Esophagus muscularis mucosa (tissue), 4 donors: ENCODE measurements at places on chromosomes 3 and 15. TPM values are rescaled to one million over a fixed set of nuclear protein-coding genes. Genes with fewer than 3 reads are reported as not detected.

- H3K27ac ChIP-seq: no peak overlapping the region
- no peaks in the 10 kb centered on the region for H3K36me3 ChIP-seq
- peaks cover 17% of the 10 kb centered on the region for H3K27me3 ChIP-seq
- peaks cover 22% of the 10 kb centered on the region for H3K4me1 ChIP-seq
- DNase-seq: no peak
Observed at GRCh38 chr3:50189274-50189673, 2.1 kb upstream of the GNAT1 start.

DNA sequence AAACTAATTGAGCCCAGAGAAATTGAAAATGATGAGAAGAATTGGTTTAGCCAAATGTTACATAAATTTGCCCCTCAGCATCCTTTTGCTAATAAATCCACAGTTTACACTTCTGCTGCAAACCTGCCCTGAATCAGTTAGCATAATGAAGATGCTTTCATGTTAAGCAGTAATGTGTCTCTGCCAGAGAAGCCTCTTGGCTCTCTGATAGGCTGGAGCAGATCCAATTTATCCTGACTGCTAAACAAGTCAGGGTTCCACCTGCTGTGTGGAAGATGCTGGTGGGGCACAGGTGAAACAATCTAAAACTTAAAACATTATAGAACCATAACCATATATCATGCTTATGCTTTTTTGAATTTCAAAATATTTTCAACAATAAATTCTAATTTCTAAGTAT is 946.8 kb downstream of the OTOL1 start:
- no peaks in the 10 kb centered on the region for H3K4me1 ChIP-seq
- H3K4me3 ChIP-seq: no peak overlapping the region
- H3K36me3 ChIP-seq: no peaks in the 10 kb centered on the region
- DNase-seq: no peak
- no peak overlapping the region for H3K27ac ChIP-seq

DNA sequence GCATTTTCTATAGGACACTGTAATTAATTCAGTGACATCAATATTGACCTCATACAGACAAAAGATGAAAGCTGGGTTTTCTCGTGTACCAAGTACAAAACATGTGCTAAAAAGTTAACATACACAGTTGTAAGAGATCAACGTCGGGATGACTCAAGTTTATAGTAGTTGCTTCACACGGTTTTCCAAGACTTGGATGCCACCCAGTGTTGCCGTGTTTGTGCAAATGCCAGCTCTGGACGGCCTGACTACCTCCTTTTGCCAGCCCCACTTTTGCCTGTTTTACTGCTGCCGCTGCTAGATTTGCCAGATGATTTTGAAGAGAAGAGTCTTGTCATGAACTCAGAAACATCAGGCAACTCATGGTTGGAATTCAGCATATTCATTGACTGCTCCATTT is 17.6 kb downstream of the EMC7 start:
- no peak for DNase-seq
- H3K27me3 ChIP-seq: no peaks in the 10 kb centered on the region
- H3K36me3 ChIP-seq: peaks cover 23% of the 10 kb centered on the region
- no peak overlapping the region for H3K4me3 ChIP-seq
- H3K27ac ChIP-seq: peak overlapping the region; percentile 14

GRCh38 chr3:124397088-124397487 is 333.2 kb upstream of the UMPS start:
- no peak for DNase-seq
- peaks cover 31% of the 10 kb centered on the region for H3K4me1 ChIP-seq
- no peak overlapping the region for H3K27ac ChIP-seq
- no peaks in the 10 kb centered on the region for H3K27me3 ChIP-seq
- H3K4me3 ChIP-seq: no peak overlapping the region

- DNase-seq: no peak
- H3K27ac ChIP-seq: no peak overlapping the region
- no peaks in the 10 kb centered on the region for H3K4me1 ChIP-seq
- no peaks in the 10 kb centered on the region for H3K27me3 ChIP-seq
Observed at GRCh38 chr3:65924762-65925161, 114.0 kb downstream of the MAGI1 start.

- peaks cover 13% of the 10 kb centered on the region for H3K4me1 ChIP-seq
- H3K36me3 ChIP-seq: no peaks in the 10 kb centered on the region
- no peaks in the 10 kb centered on the region for H3K27me3 ChIP-seq
Observed at GRCh38 chr3:112371569-112371968, 38.6 kb downstream of the CD200 start.

GRCh38 chr15:74431645-74432044 is 2.1 kb downstream of the SEMA7A start:
- no peak for DNase-seq
- no peaks in the 10 kb centered on the region for H3K36me3 ChIP-seq
- no peak overlapping the region for H3K4me3 ChIP-seq
- no peak overlapping the region for H3K27ac ChIP-seq
- no peaks in the 10 kb centered on the region for H3K27me3 ChIP-seq
- peaks cover 24% of the 10 kb centered on the region for H3K4me1 ChIP-seq

GRCh38 chr15:74193905-74194304 is 8.7 kb downstream of the STRA6 start:
- no peaks in the 10 kb centered on the region for H3K27me3 ChIP-seq
- DNase-seq: no peak

GRCh38 chr3:191762323-191762960 is 301.5 kb downstream of the PYDC2 start:
- no peak overlapping the region for H3K4me3 ChIP-seq
- H3K36me3 ChIP-seq: no peaks in the 10 kb centered on the region
- no peak for DNase-seq
- H3K27ac ChIP-seq: no peak overlapping the region

- DNase-seq: no peak
- no peaks in the 10 kb centered on the region for H3K27me3 ChIP-seq
- no peak overlapping the region for H3K4me3 ChIP-seq
- no peak overlapping the region for H3K27ac ChIP-seq
- H3K4me1 ChIP-seq: no peaks in the 10 kb centered on the region
- no peaks in the 10 kb centered on the region for H3K36me3 ChIP-seq
Observed at GRCh38 chr3:99532246-99532645, 106.1 kb upstream of the COL8A1 start.

DNA sequence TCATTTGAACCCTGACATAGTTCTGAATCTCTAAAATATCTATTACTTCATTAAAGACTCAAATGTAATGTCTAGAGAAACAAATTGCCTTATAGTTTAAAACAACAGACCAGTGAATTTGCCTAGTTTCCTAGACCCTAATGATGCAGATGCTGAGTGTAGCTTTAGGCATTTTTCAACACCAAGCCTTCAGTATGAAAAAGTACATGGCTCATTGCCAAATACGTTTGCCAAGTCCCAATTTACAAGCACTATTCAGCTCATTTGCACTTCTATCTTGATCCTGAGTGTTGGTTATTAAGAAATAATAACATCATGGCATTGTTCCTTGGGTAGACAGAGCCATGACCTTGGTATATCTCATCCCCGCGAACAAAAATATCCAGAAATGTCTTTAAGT is 46.8 kb downstream of the EOMES start:
- H3K36me3 ChIP-seq: no peaks in the 10 kb centered on the region
- no peak overlapping the region for H3K4me3 ChIP-seq
- H3K27me3 ChIP-seq: no peaks in the 10 kb centered on the region
- DNase-seq: no peak
- peaks cover 9% of the 10 kb centered on the region for H3K4me1 ChIP-seq

GRCh38 chr3:102031834-102032233 is 182.5 kb downstream of the NFKBIZ start:
- no peaks in the 10 kb centered on the region for H3K4me1 ChIP-seq
- no peaks in the 10 kb centered on the region for H3K36me3 ChIP-seq
- no peak overlapping the region for H3K27ac ChIP-seq
- no peak overlapping the region for H3K4me3 ChIP-seq

- no peak overlapping the region for H3K4me3 ChIP-seq
- DNase-seq: no peak
- no peaks in the 10 kb centered on the region for H3K4me1 ChIP-seq
- H3K36me3 ChIP-seq: peaks cover 27% of the 10 kb centered on the region
- H3K27ac ChIP-seq: no peak overlapping the region
Observed at GRCh38 chr3:179236669-179237301, 14.1 kb downstream of the KCNMB3 start.

GRCh38 chr15:56339594-56339993 is 25.6 kb upstream of the TEX9 start:
- H3K36me3 ChIP-seq: no peaks in the 10 kb centered on the region
- H3K27ac ChIP-seq: no peak overlapping the region
- no peak overlapping the region for H3K4me3 ChIP-seq
- H3K4me1 ChIP-seq: no peaks in the 10 kb centered on the region
- DNase-seq: no peak

DNA sequence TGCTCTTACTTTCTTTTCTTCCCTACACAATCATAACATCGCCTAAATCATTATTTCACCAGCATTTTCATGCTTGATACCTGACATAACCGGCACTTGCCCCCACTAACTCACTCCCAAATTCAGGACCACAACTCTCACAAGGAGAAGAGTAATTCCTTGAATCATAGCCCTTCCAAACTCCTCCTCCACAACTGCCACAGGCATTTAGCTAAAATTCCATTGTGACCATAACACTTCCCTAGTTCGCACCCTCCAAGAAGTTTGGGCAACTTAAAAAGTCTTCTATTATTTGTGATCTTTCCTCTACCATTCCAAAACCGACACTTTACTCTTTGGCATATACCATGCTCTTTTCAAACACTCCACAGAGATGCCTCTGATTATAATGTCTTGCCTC is 59.4 kb upstream of the XRN1 start:
- no peaks in the 10 kb centered on the region for H3K4me1 ChIP-seq
- no peaks in the 10 kb centered on the region for H3K27me3 ChIP-seq
- no peak for DNase-seq

DNA sequence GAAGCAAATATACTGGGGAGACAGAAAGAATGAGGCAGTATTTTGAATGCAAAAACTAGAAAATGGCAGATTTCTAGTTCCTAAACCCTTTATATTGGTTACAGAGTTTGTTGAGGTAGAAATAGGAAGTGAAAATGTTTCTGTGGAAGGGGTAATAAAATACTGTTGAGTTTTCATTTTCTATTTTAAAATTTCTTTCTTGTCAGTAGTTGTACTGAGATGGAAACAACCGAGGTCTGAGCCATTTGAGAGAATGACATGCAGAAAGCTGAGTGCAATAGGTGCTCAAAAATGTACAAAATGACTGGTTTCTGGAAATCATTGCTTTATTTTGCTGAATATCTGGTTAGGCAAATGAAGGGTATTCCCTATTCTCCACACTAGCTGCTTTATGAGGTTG is 361.4 kb downstream of the CHL1 start:
- H3K36me3 ChIP-seq: no peaks in the 10 kb centered on the region
- H3K4me1 ChIP-seq: no peaks in the 10 kb centered on the region
- no peak overlapping the region for H3K27ac ChIP-seq
- H3K27me3 ChIP-seq: no peaks in the 10 kb centered on the region

GRCh38 chr3:101850246-101851051 is 1.1 kb downstream of the NFKBIZ start:
- no peak for DNase-seq
- no peaks in the 10 kb centered on the region for H3K27me3 ChIP-seq
- peaks cover 5% of the 10 kb centered on the region for H3K4me1 ChIP-seq
- H3K4me3 ChIP-seq: peak overlapping the region; percentile 96
- H3K36me3 ChIP-seq: peaks cover 32% of the 10 kb centered on the region

GRCh38 chr3:193502871-193503270 is 51.8 kb downstream of the ATP13A4 start:
- H3K4me3 ChIP-seq: no peak overlapping the region
- H3K27ac ChIP-seq: no peak overlapping the region
- no peaks in the 10 kb centered on the region for H3K27me3 ChIP-seq
- no peaks in the 10 kb centered on the region for H3K4me1 ChIP-seq

DNA sequence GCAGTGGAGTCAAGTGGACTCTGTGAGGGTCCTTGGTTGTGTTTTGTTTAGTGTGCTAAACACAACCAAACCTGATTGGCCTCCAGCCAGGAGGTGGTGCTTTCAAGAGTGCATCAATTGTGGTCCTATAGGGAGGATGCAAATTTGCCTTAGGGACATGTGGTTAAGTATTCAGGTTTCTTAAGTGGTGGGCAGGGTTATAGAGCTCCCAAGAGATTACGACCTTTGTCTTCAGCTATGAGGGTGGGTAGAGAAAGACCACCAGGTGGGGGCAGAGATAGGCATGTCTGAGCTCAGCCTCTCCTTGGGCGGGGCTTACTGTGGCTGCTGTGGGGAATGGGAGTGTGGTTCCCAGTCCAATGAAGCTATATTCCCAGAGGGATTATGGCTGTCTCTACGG is 186.6 kb downstream of the SQOR start:
- no peak for DNase-seq
- H3K4me1 ChIP-seq: no peaks in the 10 kb centered on the region
- H3K27me3 ChIP-seq: no peaks in the 10 kb centered on the region
- H3K27ac ChIP-seq: no peak overlapping the region

GRCh38 chr3:161637559-161637958 is 141.0 kb downstream of the OTOL1 start:
- H3K4me1 ChIP-seq: no peaks in the 10 kb centered on the region
- no peaks in the 10 kb centered on the region for H3K27me3 ChIP-seq
- H3K4me3 ChIP-seq: no peak overlapping the region

- H3K36me3 ChIP-seq: no peaks in the 10 kb centered on the region
- no peak for DNase-seq
- no peak overlapping the region for H3K27ac ChIP-seq
- no peak overlapping the region for H3K4me3 ChIP-seq
- H3K4me1 ChIP-seq: peaks cover 5% of the 10 kb centered on the region
- H3K27me3 ChIP-seq: no peaks in the 10 kb centered on the region
Observed at GRCh38 chr15:22811640-22812039, 25.2 kb downstream of the NIPA1 start.

DNA sequence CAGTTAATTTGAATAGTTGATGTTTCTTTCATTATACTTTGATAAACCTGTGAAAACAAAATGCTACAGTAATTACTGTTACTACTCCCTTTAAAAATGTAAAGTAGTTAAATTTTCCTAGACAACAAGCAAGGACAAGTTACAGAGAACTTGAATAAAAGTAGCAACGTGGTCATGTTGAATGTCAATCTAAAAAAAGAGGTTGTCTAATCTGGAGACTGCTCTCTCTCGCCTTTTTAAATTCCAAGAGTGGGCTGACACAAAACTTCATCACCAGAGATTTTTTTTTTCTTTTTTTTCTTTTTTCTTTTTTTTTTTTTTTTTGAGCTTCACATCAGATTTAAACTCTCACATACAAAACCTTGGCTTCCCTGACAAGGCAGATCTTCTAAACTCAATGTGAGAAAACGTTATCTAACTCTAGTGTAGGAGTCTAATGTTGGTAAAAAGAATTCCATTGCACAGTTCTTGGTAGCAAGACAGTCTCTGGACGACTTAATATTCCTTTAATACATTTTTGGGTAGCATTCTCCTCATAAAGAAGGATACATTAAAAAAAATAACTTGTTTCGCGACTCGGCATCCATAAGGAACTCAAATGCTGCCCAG is 4.1 kb downstream of the FOXP1 start:
- H3K4me1 ChIP-seq: peaks cover 49% of the 10 kb centered on the region
- H3K27ac ChIP-seq: peak overlapping the region; percentile 100
- H3K4me3 ChIP-seq: peak overlapping the region; percentile 86
- no peaks in the 10 kb centered on the region for H3K27me3 ChIP-seq
- DNase-seq: no peak
- H3K36me3 ChIP-seq: peaks cover 7% of the 10 kb centered on the region

Gene CCDC54
- not detected for total RNA-seq

Gene MYLK
- 1,983 TPM for total RNA-seq

Gene NTRK3
- 1.7 TPM for total RNA-seq

Gene ZNF80
- total RNA-seq: not detected

Gene IL20RB
- total RNA-seq: 0.83 TPM

Gene SEMA5B
- total RNA-seq: 1.6 TPM

Gene XCR1
- total RNA-seq: 0.17 TPM

Gene TRPM1
- total RNA-seq: not detected

Gene P2RY1
- 2.2 TPM for total RNA-seq

Gene CSTA
- 1.3 TPM for total RNA-seq

Gene SLC12A1
- not detected for total RNA-seq
